Vagina (tissue), 2 donors: ENCODE measurements at places on chromosomes 11 and 22. TPM values are rescaled to one million over a fixed set of nuclear protein-coding genes. Genes with fewer than 3 reads are reported as not detected.
A peak's percentile ranks its signal among the peaks of the same experiment; 100 is the strongest.

- DNase-seq: no peak
Observed at GRCh38 chr11:132814410-132814809, 717.9 kb downstream of the OPCML start.

GRCh38 chr11:61340979-61341378, 8.0 kb downstream of the TKFC start:
- DNase-seq: no peak

GRCh38 chr11:122365610-122366360, 249.8 kb upstream of the BLID start:
- DNase-seq: no peak

DNA sequence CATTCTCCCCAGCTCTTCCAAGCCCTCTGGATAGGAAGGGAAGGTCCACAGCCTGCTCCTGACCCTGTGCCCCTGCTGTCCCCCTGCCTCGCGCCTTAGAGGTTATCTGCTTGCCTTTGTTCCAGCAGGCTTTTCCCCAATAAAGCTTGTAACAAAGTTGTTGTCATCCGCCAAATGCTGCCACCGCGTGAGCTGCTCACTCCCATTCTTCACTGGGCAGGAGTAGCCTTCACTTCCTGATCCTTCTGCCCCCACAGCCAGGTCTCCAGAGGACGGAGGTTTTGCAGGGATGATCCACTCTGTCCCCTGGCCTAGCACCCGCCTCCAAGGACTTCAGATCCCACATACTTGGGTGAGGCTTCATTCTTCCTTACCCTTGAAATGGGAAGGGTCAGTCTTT, 94.0 kb upstream of the RASSF10 start:
- no peak for DNase-seq

PPFIA1 gene
- total RNA-seq: 54.3 TPM

DNA sequence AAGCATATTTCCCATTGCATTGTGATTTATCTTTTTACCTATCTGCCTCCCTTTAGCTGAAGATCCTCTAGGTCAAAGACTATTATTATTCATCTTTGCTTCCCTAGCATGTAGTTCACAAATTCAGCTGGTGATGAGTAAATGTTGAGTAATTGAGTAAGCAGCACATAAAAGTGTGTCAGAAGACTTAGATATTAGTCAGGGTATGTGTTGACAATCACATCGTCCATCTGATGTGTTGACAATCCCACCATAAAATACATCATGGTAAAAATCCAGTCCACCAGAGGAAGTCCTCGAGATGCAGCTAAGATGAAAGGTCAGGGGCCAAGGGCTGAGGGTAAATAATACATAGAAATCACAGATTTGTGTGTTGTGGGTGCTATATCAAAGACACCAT, 22.9 kb upstream of the ABTB2 start:
- no peak for DNase-seq

GAB4 gene
- not detected for total RNA-seq

DNA sequence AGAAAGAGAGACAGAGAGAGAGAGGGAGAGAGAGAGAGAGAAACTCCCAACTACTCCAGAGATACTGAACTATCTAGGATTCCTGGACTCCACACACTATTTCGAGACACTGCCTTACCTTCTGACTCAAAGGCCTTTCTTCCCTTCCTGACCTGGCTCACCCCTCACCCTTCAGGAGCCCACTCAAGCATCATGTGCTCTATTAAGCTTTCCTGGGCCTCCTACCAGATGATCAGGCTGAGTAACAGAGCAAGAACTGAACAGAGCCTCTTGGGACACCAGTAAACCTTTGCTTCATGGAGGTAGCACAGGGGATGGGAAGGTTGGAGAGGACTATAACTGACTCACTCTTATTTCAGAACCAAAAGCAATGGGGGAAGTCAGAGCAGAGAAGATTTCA, 31.4 kb downstream of the PLEKHA7 start:
- no peak for DNase-seq

GRCh38 chr11:44005063-44005701, 42.6 kb upstream of the ACCSL start:
- peak; percentile 87 for DNase-seq

C11orf52 gene
- total RNA-seq: 1.5 TPM

DNA sequence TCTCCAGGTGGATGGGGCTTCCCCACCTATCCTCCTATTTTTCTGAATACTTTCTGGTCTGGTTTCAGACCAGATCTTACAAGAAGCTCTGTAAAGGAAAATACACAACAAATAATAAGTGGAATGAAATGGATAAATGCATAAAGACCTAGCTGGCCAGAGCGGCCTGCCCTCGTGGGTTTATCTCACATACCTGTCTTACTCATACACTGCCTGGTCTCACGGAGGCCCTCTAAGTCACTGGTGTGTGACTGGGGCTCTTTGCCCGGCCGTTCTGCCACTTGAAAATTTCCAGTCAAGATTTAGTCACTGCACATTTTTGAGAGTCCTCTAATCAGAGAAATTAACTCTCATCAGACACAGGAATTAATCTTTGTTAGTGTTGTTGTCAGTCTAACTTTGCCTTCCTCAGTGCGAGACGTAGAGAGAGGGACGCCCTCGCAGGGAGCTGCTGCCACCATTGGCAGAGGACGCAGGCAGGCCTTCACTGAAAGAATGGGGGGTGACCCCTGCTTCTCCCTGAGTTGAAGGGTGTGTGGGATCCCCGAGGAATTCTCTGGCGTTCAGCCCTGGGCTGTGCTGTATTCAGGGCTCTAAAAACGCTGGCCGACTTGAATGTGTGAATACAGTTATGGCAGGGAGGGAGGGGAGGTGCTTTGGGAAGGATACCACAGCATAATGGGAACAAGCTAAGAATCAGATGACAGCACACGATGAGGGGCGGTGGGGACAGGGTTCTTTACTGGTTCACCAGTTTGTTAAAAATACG, 46.3 kb upstream of the CADM1 start:
- DNase-seq: no peak

CDC45 gene
- total RNA-seq: 0.74 TPM

- no peak for DNase-seq
Observed at GRCh38 chr11:120682866-120683265, 171.3 kb downstream of the GRIK4 start.

DNA sequence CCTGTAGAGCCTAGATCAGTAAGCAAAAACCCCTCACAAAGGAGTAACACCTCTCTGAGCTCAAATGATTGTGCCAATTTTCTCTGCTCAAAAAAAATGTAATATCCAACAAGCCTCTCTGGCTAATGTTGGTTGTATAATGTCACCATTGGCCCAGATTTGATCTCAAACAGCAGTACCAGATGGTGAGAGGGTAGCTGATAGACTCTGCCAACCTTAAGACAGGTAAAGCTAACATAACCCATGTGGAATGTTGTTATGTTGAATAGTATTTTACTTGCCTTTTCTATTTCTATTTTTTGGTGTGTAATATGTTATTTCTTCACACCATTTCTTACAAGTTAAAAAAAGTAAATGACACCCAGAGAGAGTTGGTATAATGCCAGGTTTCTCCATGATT, 166.7 kb upstream of the GUCY1A2 start:
- DNase-seq: no peak

- DNase-seq: no peak
Observed at GRCh38 chr11:104091281-104092096, 55.0 kb downstream of the DDI1 start.

- DNase-seq: no peak
Observed at GRCh38 chr11:122267602-122268001, 151.6 kb upstream of the BLID start.

DNA sequence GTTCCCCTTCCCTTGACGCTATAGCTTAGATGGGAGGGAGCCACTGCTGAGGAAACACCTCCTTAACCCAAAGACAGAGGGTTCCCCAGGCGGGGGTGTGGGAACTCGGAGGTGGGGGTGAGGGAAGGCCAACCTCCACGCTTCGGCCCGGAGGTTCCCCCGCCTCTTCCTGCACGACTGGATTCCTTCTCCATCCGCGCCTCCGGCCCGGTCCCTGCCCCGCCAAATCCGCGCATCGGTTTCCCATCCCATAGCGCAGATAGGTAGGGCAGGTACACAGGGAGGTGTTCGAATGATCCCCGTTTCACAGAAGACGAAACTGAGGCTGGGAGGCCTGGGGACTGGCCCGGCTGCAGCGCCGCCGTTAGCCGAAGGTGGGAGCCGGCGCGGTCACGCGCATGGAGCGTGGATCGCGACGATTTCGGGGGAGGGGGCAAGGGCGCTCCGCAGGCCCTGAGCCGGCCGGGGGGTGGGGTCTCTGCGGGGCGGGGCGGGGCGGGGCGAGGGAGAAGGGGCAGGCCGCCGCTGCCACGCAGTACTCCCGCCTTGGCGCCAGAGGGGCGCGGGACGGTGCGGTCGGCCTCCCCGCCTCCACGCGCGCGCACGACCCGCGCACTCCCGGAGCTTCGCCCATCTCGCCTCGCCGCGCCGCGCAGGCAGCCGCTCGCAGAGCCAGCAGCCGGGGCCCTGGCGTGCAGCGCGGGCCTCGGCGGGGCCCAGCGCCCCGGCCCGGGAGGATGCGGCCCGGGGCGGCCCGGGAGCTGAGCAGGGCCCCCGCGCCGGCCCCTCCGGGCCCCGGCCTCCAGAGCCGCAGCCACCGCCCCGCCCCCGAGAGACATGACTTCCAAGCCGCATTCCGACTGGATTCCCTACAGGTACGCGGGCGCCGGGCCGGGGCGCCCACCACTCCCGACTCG, at the start of gene TUB:
TSS of gene TUB (plus strand) at position 538 of the 917 bp plus-strand sequence. CDS start at position 838, 300 bp downstream.
- DNase-seq: no peak
